ENCODE measurements at places on chromosomes 11 and 22. TPM values are rescaled to one million over a fixed set of nuclear protein-coding genes. Genes with fewer than 3 reads are reported as not detected.

The OR51E2 gene
- not detected for total RNA-seq

The KCNQ1 gene
- not detected for total RNA-seq

The NDUFS8 gene
- total RNA-seq: 88.1 TPM

The ELFN2 gene
- total RNA-seq: under 0.01 TPM

The KCNJ5 gene
- 0.51 TPM for total RNA-seq

The UCP3 gene
- total RNA-seq: 0.33 TPM

The SCN3B gene
- total RNA-seq: under 0.01 TPM

The MIOX gene
- total RNA-seq: under 0.01 TPM

The GRAMD1B gene
- 0.26 TPM for total RNA-seq

The EIF3M gene
- total RNA-seq: 138 TPM

The ZMAT5 gene
- 18.7 TPM for total RNA-seq

The ARFIP2 gene
- total RNA-seq: 34.9 TPM

- DNase-seq: no peak
These were observed 80.0 kb downstream of the BRD1 start for GRCh38 chr22:49747716-49748115.

DNA sequence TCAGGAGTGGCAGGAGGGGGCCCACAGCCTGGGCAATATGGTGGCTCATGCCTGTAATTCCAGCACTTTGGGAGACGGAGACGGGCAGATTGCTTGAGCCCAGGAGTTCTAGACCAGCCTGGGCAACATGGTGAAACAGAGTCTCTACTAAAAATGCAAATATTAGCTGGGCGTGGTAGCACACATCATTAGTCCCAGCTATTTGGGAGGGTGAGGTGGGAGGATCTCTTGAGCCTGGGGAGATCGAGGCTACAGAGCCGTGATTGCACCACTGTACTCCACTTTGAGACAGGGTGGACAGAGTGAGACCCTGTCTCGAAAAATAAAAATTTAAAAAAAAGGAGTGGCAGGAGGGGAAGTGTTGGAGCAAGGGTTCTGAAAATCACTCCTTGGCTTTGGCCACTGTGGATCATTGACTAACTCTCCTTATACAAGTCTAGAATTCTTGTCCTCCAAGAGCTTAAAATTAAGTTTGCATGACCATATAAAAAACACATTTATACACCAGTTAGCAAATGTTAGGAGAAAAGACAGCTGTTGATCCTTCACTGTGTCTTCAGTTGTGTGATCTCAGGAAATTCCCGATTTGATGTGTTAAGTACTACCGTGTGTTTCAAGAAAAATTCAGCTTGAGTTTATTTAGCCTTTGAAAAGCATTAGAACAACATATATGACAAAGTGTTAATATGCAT, 2.3 kb upstream of the WEE1 start:
- DNase-seq: no peak

- DNase-seq: peak; percentile 98
These were observed 129.1 kb downstream of the EHF start for GRCh38 chr11:34749666-34750659.

- peak; percentile 51 for DNase-seq
These were observed 27.7 kb downstream of the CD44 start for GRCh38 chr11:35166369-35167360.

DNA sequence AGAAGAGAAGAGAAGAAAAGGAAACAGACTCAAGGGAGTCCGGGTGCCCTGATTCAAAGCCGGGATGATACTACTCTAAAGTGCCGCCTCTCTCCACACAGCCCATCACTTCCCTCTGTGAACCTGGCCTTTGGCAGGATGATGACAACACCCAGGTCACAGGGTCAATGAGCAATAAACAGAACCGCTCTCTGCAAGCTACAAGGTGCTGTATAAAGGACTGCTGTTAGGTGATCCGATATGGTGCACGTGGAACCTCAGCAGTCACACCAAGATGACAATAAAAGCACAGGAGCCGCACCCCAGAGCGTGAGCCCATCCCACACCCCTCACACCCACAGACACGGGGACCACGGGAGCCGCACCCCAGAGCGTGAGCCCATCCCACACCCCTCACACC, 10.7 kb downstream of the TTLL1 start:
- no peak for DNase-seq

- DNase-seq: peak; percentile 92
These were observed 3.9 kb downstream of the HTATIP2 start for GRCh38 chr11:20367313-20367948.

DNA sequence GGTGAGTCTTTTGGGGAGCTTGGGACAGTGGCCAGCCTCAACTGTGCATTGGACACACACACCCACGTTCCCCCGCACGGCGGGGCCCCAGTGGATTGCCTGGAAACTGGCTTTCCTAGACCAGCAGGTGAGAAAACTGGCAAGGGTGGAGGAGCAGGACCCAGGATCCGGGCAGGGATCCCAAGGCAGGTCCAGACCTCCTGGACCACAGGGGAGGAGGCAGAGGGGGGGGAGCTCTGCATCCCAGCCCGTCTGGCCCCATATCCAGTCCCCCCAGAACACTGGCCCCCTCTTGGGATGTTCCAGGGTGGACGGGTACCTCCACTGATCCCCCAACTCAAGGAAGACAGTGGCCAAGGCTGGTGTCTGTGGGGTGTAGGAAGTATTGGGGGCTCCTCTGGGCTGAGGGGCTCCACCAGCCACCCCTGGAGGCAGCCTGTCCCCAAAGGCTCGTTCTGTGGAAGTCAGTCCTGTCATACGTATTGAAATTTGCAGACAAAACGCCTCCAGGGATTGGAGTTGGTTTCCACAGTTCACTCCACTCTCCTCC, 89.3 kb upstream of the LINC01488 start:
- DNase-seq: no peak

DNA sequence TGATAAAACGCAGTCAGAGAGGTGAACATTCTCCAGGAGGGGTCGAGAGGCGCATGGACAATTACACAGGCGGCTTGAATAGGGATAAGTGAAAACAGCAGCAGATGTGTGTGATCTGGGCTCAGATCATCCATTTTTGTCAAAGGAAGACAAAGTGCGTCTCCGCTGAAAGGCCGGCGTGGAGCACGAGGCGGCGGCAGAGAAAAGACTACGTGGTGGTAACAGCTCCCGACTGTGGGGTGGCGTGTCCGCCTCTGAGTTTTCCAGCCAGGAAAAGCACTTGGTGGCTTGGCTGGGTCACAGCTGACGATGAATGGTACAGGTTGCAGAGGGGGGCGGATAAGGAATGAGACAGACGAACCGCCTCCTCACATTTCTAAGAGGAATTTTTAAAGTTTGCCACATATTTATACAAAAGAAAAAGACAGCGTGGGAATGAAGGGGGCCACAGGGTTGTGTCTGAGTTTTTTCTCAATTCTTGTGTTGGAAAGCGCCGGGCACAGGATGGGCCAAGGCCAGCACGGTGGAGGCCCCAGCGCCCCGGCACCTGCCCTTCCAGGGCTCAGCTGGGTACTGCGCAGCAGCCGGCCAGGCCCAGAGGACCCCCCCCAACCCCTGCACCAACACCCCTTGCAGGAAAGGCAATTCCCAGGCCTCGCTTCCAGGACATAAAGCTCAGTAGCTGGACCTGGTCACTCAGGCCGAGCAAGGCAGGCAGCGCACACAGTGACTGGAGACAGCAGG, 80.4 kb downstream of the TRMU start:
- peak; percentile 95 for DNase-seq

DNA sequence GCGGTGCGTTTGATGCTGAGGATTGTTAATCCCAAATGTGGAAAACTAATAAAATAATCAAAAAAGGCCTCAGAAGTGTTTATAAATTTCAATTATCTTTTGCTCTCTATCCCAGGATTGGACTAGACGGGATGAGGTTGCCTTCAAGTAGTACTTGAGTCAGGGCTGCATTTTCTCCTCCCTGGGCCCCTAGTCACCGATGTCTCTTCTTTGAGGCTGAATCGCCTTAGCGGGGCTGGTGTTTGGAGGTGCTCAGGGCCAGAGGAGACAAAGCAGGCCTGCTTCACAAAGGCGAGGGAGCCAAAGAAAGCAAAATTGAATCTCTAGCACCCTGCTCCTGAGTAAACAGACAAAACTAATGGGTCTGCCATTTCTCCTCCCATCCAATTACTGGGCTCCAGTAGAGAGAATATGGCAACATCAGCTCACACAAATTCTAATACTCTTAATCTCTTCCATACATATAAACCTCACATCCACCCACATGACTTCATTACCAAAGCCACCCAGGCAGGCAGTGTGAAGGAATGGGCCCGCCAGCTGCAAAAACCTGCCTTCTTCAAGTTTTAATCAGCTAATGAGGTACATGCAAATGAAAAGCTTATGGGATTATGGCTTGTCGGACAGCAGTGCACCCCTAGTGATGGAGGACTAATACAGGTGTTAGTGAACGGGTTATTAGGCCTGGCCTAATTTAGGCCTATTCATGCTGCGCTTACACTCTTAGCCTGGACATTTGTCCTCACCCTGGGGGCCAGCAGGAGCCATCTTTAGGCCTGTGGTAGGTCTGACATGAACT, 52.7 kb upstream of the HTATIP2 start:
- no peak for DNase-seq

GRCh38 chr11:33689085-33689484, 11.5 kb downstream of the C11orf91 start:
- peak; percentile 32 for DNase-seq

DNA sequence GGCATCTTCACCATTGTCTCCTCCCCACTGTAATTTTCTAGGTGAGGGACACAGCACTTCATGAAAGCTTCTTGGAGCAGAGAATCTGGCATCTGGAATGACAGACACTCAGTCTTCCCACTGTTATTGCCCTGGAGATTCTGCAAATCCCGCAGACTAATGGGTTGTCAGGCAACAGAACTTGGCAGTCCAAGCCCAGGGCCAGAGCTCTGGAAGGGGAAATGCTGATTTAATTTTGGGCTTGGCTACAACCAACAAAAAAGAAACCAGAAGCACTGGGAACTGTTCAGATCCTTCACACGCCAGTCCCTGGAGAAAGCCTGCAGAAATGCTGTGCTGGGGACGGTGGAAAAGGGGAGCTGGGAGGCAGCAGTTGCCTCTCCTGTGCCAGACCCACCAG, 71.5 kb upstream of the BID start:
- no peak for DNase-seq

DNA sequence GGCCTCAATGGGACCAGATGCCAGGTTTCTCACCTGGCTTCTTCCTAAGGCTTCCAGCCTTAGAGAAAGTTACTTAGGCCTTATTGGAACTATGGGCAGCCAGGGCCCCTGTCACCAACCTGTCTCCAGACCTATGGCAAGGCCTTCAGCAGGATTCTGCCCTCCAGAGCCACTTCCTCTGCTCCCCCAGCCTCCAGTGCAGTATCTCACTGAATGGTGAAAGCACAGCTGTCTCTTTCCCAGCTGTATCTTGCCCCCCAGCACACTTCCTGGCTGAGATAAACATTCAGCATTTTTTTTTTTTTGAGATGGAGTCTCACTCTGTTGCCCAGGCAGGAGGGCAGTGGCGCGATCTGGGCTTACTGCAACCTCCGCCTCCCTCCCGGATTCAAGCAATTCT, 1.5 kb downstream of the SLC2A11 start:
- no peak for DNase-seq

DNA sequence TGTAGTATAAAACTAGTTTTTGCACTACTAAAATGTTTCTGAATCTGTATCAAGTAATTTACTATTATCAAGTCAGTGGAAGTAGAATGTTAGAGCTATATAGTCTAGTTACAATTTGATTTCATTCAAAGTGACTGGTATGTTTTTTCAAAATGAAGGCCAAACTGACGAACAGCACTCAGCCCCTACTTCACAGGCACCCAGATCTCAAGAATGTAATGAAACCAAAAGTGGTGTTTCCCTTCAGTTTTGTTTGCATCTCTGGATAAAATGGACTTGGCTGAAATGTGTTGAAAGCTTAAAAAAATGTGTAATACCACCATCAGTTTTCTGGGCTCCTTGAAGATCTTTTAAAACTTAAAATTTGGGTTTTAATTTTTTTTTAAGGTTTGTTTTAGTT, 46.4 kb downstream of the QSER1 start:
- DNase-seq: no peak

- DNase-seq: no peak
These were observed 187.9 kb upstream of the SESN3 start for GRCh38 chr11:95418916-95419315.

- DNase-seq: no peak
These were observed 3.4 kb upstream of the ATP5MGL start for GRCh38 chr22:42643634-42644421.

GRCh38 chr11:68735646-68736045, 15.7 kb downstream of the TESMIN start:
- no peak for DNase-seq

DNA sequence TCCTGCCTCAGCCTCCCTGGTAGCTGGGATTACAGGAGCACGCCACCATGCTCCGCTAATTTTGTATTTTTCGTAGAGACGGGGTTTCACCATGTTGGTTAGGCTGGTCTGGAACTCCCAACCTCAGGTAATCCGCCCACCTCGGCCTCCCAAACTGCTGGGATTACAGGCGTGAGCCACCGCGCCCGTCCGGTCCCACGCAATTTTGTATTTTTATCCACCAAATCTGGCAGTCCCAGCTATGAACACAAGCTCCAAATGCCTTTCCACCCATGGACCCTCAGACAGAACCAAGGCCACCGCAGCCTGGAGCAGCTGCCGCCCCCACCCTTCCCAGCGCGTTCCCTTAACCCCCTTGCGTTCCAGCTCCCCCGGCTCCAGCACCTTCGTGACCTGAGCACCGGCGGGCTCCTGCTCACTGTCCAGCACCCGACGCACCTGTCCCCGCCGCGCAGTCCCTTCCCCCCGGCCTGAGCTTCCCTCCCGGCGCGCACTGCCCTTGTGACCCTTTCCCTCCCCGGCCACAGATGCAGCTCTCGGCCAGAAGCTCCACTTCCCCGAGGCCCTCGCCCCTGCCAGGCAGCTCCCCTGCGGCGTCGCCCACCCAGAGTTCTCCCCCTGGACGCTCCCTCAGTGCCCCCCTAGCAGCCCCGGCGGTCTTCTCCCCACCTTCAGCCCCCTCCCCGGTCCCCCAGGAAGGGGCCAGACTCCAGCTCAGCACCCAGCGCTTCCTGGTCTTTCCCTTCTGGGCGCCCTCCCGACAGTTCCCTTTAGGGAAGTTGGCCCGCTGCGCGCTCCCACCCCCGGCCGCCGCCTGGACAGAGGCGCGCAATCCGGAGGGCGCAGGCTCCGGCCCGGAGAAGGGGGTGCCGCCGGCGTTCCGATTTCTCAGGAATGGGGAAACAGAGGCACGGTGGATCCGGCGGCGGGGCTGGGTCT, 5.6 kb upstream of the ZBED4 start:
- no peak for DNase-seq

DNA sequence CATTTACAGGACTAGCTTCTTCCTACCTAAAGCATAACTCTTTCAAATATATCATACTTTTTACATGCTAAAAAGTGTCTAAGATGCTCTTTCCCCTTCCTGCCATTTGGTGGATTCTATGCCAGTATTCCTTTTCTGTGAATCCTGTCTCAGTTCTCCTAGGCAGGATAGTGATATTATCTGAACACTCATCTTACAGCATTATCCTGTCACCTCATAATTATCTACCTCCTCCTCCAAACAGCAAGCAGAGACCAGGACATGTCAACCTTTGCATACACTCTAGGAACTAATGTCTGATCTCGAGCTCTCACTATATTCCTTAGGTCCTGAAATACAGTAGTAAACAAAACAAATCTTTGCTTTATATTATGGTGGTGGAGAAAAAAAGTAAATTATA, 275.5 kb downstream of the FAM181B start:
- DNase-seq: no peak
